ENCODE measurements at places on chromosomes 2 and 18. TPM values are rescaled to one million over a fixed set of nuclear protein-coding genes. Genes with fewer than 3 reads are reported as not detected.

DNA sequence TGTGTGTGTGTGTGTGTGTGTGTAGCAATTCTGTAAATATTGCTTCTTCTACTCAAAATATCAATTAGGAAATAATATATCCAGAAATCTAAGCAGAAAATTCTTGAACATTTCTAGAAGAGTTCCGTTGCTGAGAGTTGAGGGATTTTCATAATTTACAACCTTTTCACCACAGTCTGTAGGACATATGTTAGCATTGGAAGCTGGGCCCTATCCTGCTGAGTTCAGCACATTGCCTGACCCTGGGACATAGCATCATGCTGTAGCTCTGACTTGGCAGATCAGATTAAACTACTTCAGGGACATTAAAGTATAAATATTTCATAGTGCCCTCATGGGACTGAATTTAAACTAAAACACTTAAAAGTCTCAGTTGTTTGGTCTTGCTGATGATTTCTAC, 129.2 kb upstream of the KCNH7 start:
- no peak for DNase-seq

SDC1 gene
- total RNA-seq: 241 TPM

DNAJC5G gene
- total RNA-seq: not detected

DNA sequence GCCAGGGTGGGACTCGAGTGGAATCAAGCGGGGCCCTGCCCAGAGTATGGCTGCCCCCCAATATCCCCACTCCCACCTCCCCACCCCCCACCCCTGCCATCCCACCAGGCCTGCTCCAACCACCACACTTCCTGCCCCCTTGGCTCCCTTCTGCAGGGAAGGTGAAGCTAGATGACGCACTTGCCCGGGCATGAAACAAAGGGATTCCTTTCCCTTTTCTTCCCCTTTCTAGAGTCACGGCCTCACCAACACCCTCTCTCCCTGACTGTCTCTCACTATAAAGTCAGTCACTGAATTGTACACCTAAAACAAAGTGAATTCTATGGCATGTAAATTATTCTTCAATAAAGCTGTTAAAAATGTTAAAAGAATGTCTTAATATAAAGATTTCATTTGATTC, 16.0 kb downstream of the ZBTB7C start:
- no peak for DNase-seq

CD8B2 gene
- not detected for total RNA-seq
